ENCODE measurements at places on chromosomes 12 and 14.
A peak's percentile ranks its signal among the peaks of the same experiment; 100 is the strongest.

DNA sequence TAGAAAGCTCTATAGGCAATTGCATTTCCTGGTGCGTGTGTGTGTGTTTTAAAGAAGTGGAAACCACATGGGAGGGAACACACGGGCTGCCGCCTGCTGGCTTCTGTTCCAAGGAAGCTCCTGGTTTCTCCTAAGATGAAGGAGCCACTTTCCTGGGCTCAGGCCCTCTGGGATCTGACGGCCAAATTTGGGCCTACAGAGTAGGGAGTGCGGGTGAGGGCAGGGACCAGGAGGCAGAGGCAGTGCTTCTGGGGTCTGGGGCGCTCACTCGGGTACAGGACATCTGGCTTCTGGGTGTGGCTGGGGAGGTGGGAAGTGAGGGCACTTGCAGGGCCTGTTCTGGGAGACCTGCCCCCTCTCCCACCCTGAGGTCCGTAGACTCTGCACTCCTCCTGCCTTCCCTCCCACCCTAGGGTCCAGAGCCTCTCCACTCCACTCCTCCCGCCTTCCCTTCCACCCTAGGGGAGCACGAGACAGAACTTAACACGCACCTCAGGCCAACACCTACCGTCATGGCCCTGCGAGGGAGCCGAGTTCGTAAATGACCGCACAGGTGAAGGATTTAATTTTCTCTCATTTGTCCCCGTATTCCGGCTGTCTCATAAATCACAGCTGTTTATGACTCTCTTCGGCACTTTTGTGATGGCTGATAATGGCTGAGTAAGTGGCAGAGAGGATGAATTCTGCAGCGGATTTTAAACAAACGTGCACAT lies 127.7 kb downstream of the KIF26A start:
- DNase-seq, result peak; percentile 4

DNA sequence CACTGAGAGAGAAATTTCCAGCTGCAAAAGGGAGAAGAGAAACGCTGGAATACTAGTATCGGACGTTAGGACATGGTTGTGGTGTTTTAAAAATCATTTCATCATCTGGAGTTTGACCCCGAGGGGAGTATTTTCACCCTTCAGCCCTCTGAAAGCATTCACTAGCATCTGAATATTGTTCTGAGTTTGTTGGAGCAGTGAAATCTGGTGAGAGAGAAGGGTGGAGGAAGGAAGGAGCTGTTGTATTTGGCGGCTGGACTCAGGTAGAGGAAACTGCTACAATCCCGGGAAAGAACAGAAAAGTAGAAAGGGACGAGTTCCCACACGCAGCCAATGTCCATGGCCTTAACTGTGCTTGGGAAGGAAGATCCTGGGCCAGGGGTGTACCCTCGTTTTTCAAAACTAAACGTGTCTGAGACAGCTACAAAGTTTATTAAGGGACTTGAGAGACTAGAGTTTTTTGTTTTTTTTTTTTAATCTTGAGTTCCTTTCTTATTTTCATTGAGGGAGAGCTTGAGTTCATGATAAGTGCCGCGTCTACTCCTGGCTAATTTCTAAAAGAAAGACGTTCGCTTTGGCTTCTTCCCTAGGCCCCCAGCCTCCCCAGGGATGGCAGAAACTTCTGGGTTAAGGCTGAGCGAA lies 896 bp upstream of the CDKN1B start:
- no peak for DNase-seq

- no peak for DNase-seq
These were observed 488.4 kb downstream of the PCNX1 start for GRCh38 chr14:71395636-71396035.

DNA sequence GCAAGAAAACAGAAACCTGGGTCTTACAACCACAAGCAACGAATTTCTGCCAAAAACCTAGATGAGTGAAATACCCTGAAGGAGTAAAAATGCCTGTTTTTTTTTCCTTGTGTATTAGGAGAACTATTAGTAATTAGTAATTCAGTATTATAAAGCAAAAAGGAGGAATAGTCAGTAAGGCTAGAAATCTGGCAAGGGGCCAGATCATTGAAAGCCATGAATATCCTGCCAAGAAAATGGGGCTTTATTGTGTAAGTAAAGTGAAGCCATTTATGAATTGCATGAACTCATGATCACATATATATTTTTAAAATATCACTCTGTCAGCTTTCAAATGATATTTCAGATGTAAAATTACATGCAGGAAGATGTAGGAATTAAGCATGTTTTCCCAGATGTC lies 57.9 kb downstream of the TXNDC16 start:
- no peak for DNase-seq

- DNase-seq, result no peak
These were observed 588 bp downstream of the MBIP start for GRCh38 chr14:36319899-36320199.

- no peak for DNase-seq
These were observed 20.5 kb upstream of the PPP2R5C start for GRCh38 chr14:101740981-101741380.

DNA sequence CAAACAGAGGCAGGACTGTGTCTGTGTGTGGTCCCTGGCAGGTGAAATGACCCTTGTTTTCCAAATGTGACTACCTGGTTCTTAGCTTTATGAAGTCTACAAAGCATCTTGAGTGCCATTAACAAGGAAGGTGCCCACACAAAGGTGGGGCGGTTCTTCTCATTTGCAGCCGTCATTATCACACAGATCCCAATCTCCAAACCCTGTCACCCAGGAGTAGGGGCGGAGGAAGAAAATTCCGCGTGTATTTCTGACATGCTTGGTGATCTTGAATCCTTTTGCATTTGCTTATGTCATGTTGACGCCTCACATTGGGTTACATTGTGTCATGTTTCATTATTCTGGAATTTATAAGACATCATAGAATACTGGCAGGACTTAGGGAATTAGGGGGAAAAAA lies 277.3 kb downstream of the VRK1 start:
- DNase-seq, result no peak

DNA sequence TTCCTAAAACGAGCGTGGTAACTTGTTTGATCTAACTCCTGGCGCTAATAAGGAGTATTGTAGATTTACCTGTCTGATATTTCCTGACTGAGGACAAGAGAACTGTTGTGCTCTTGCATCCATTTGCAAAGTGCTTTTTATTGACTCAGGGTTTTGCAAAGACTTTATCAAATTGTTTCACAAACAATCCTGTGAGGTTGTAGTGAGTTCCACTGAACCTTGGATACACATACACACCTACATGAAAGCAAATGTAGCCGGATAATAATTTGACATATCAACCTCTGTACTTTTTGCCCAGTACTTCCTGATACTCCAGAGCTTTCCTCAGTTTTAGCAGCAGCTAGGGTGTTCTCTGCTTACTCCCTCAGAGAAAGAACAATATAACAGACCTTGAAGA lies 6.7 kb upstream of the PTGER2 start:
- no peak for DNase-seq

GRCh38 chr12:1776170-1776921 lies 44.0 kb upstream of the LRTM2 start:
- DNase-seq, result no peak

DNA sequence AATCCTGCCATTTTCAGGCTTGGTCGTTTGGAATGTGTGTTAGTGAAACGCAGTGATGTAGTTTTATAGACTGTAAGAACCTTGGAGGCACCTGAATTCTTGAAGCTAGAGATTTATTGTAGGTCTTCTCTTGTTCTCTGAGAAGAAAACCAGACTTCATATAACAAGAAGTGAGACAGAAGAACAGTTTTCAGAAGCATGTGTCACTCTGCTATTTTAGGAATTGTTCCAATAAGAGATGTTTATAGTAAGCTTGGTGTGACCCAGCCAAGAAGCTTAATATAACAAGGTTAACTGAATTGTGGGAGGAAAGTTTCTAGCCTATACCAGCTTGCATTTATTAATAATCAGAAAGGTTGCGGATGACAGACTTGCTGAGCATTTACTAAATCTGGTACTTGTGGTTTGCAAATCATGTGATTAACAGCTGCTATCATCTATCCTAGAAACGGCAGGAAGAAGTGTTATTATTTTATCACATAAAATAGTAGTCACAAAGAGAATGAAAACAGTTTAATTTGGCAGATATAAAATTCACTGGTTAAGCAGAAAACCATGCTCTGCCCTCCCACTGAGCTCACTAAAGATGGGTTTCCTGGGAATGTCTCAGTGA lies 49.2 kb upstream of the BCAT1 start:
- DNase-seq, result no peak

- no peak for DNase-seq
These were observed 115.5 kb downstream of the PAPOLA start for GRCh38 chr14:96617635-96618034.

DNA sequence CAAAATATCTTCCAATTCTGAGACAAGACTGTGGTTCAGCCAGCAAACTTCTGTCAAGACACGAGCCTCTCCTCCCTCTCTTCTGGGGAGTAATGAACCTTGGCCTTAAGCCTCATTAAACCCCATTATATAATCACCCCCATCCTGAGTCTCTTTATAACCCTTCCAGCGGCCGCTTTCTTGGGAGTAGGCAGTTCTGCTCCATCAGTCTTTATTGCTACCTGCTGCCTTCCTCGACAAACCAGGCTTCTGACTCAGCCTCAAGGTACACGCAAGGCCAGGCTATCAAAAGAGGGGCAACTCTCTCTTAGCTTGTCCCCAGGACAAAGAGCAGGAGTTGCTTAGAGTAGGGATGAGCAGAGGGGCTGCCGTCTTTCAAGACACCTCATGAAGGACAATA lies 300.8 kb upstream of the NOS1 start:
- no peak for DNase-seq

DNA sequence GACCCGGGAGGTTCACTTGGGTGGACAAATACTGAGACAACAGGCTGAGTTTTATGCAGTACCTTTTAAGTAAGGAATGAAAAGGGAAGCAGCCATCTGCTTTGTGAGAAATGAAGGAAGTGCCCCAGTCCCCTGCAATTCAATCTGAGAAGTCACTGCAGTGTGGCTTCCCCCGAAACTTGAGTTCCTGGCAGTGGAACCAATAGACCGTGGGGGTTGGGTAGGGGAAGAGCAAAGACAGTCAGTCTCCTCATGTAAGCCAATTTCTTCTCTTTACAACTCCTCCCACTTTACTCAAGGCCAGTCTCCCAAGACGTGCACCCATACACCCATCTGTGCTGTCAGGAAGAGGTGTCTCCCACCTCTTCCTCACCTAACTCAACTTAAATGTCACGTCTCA lies 206.5 kb downstream of the BCAT1 start:
- DNase-seq, result peak; percentile 70

DNA sequence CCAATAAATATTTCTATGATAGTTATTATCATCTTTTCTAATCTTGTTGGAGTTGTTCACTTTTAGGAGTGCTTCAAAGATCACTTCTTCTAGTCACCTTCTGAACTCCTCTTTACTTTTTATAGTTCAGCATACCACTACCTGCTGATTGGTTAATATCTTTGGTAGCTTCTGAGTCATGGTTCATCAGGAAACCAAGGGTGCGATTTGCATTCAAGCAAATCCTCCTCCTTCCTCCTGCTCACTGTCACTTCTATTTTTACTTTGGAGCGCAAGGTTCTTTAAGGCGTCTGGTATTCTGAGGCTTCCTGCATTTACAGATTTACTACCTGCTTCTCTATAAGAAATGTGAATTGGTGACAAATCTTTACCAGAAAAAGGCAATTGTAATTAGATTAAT lies 24.0 kb downstream of the SYT1 start:
- DNase-seq, result no peak

DNA sequence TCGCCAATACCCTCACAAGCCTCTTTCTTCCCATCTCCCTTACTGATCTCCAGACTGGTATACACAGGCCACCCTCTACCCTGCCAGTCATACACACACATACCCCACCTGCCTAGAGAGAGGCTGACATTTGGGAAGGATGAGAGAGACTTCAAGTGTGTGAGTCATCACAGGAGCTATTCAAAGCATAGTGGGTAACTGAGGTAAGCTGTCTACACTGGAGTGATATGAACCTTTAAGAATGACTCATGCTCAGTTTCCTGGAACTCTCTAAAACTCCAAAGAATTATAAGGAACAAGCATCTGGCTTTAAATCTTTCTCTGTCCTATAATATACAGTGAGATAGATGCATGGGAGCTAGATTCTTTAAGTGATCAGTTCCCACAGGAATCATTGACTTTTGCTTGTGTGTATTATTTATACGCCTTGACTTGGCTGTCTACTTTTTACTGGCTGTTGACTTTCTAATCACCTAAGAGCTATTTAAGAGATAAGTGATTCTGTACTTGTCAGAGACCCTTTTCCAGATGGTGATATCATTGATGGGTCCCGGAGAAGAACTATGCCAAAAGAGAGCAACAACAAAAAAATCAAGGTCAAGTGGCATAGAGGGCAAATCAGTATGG lies 5.8 kb downstream of the IGF1 start:
- peak; percentile 14 for DNase-seq

GRCh38 chr12:79830440-79830839 lies 104.5 kb downstream of the PPP1R12A start:
- DNase-seq, result no peak

GRCh38 chr14:100124551-100125088 lies 34.8 kb downstream of the DEGS2 start:
- no peak for DNase-seq

DNA sequence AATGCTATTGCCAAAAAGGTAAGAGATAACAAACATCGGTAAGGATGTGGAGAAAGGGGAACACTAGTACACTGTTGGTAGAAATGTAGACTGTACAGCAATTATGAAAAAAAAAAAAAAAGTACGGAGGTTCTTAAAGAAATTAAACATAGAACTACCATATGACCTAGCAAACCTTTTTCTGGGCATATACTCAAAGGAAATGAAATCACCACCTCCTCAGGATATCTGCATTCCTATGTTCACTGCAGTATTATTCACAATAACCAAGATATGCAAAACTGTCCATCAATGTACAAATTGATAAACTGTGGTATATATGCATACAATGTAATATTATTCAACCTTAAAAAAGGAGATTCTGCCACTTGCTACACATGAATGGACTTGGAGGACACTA lies 60.7 kb downstream of the INSM2 start:
- no peak for DNase-seq

GRCh38 chr14:95072310-95072905 lies 84.9 kb downstream of the DICER1 start:
- no peak for DNase-seq

DNA sequence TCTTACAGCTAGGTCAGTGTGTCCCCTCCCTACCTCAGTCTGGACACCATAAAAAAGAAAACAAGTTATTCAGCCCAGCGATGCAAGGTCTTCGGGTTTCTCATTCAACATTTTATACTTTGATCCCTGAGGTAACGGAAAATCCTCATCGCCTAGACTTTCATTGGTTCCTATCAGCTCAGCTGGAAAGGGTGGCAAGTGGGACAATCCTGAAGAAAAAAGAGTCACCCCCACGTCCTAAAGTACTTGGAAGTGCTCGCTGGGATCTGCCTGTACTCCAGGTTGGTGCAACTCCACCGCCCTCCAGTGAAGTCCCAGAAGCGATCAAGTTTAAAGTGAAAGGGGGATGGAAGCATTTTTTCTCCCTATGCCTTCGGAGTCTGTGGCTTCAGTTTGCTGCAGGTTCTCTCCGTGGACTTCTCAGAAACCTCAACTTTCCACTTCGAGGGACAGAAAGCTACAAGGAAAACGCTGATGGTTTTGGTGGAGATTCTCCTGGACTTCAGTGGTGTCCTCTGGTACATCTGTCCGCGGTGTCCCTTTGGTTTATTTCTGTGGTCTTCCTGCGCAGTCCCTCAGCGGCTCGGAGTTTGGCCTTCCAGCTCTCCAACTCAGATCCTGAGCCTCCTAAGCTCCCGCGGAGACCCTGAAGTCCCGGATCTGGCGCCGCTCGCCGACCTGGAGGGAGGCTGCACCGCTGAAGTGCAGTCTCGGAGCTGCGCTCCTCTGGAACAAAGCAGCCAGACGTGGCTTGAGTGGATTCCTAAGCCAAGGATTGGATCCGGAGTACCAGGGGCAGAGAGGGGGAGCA lies 1.8 kb upstream of the LRFN5 start:
- DNase-seq, result no peak

- DNase-seq, result no peak
These were observed 38.3 kb downstream of the DAO start for GRCh38 chr12:108918206-108918605.
